ELR (cell line): ENCODE measurements at places on chromosomes 2 and 18.
A peak's percentile ranks its signal among the peaks of the same experiment; 100 is the strongest.

- peak; percentile 66 for DNase-seq
These were observed 68.8 kb downstream of the CLHC1 start for GRCh38 chr2:55163274-55163721.

- peak; percentile 4 for DNase-seq
These were observed 26.8 kb upstream of the MC5R start for GRCh38 chr18:13797157-13797611.

DNA sequence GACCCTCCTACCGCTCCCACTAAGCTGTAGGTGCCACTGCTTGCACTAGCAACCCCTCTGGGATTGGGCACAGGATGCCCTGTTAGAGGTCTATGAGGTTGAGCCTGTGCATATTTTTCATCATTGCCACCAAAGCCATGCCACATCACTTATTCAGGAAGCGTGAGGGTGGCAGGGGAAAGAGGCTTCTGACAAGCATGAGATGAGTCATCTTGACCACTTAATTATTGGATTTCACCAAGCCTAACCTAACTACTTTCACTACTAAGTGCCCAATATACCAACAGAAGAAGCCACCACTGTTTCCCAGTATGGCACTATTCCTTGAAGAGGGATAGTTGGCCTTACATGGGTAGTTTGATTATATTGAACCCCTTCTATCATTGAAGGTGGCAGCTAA is 181.3 kb upstream of the EPHA4 start:
- no peak for DNase-seq

- no peak for DNase-seq
These were observed 62.7 kb downstream of the RTP5 start for GRCh38 chr2:241931976-241932898.

DNA sequence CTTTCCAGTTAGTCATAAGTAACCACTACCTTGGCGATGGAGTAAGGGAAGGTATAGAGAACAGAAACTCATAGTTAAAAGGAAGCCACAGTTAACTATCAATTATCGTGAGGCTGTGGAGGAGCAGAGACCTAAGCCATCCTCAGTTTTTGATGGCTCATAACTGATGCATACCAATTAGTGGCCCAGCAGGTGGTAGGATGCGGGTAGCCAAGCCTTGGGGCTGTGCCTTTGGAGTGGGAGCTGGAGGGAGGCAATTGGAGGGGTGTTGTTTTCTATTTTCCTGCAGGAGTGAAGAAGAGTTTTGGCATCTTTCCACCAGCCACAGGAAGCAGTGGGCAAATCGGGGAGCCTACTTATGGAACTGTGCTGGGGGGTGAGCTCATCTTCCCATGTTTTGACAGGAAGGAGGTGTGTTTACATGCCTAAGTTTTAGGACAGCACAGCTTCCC is 194.8 kb downstream of the TPGS2 start:
- peak; percentile 20 for DNase-seq

GRCh38 chr2:107376909-107377308 is 449.8 kb upstream of the RGPD4 start:
- no peak for DNase-seq

DNA sequence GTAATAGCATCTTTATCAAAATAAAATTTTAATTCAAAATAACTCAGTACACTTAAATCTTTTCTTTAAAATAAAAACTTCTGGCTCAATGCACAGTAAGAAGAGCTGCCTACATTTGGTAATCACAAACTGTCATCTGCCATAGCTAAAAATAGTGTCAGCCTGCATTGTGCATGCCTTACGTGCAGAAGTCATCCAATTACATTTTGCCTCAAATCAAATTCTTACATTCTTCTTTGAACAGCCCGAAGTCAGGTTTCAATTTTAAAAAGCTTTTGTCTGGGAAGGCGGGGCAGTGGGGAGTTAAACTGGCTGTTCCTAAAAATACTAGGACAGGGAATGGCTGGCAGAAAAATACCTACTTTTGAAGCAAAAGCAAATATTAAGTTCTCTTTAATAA is 51.1 kb downstream of the RTN4 start:
- DNase-seq: peak; percentile 55
